Activated naive CD4-positive, alpha-beta T cell treated with anti-CD3 and anti-CD28 coated beads for 36 hours (primary cell): ENCODE measurements at places on chromosomes 2 and 18.
A peak's percentile ranks its signal among the peaks of the same experiment; 100 is the strongest.

DNA sequence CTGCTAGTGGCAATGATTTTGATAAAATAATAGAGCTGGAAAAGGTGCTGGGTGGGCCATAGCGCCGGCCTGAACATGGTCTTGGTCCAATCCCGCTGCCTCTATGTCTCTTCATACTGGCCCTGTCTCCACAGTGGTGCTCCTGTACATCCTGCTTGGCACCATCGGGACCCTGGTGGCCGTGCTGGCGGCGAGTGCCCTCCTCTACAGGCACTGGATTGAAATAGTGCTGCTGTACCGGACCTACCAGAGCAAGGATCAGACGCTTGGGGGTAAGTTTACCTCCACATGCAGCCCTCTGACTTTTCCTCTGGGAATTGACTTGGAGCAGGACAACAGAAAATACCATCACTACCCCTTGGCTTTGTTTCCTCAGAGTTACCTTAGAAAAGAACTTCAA is 24.0 kb downstream of the IL18RAP start:
- DNase-seq: no peak

- DNase-seq: no peak
Measured at GRCh38 chr18:24947521-24948305, 404.3 kb downstream of the ZNF521 start.

- peak; percentile 46 for DNase-seq
Measured at GRCh38 chr2:96143848-96144480, 1.3 kb downstream of the DUSP2 start.

GRCh38 chr18:80035997-80036396 is 1.8 kb downstream of the RBFA start:
- no peak for DNase-seq

- no peak for DNase-seq
Measured at GRCh38 chr2:224982226-224982625, 60.0 kb downstream of the DOCK10 start.

- no peak for DNase-seq
Measured at GRCh38 chr2:179963626-179964025, 43.5 kb downstream of the CWC22 start.

GRCh38 chr2:201936817-201937216 is 96.8 kb upstream of the FZD7 start:
- no peak for DNase-seq

GRCh38 chr2:37610638-37611289 is 60.7 kb downstream of the CDC42EP3 start:
- DNase-seq: no peak

DNA sequence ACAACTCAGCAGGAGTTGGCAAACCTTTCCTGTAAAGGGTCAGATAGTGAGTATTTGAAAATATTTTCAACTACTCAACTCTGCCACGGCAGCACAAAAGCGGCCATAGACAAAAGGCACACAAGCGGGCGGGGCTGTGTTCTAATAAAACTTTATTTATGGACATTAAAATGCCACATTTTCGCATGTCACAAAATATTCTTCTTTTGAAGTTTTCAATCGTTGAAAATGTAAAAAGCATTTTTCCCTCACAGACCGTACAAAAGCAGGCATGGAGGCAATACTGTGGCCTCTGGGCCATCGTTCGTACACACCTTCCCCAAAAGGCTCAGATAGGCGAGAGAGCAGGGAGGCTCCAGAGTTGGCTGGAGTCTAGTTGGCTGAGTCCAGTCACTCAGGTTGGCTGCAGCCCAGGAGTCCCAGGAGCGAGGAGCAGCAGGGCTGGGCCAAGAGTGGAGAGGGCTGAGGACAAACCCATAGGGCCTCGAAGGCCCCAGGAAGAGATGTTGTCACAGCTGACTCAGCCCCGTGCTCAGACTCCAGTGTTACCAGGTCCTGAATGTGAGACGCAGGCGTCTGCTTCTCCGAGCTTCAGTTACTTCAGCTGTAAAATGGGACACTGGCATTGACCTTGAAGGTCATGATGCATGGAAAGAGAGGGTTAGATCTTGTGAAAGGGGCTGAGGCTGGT is 42.5 kb downstream of the SDC1 start:
- no peak for DNase-seq

DNA sequence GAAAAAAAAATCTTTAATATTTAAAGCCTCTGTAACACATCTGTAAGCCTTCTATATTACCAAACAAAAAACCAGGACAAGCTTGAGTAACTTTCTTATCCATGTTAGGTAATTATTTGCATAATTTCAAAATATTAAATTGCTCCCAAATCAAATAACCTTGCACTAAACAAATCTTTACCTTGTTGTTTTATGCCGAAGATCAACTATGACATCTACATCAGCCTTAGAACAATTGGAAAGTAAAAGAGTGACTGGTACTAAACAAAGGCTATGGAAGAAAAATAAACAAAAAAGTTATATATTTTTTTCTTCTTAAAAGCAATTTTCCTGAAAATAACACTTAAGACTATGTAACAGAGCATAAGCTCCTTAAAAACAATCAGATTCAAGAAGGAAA is 71.2 kb upstream of the SLC25A52 start:
- DNase-seq: no peak
